Activated CD8-positive, alpha-beta T cell treated with anti-CD3 and anti-CD28 coated beads, Interleukin-2, amount 10 ng/mL, durations not matched to agents 7 days and 5 days (primary cell): ENCODE measurements at places on chromosomes 16 and 17. TPM values are rescaled to one million over a fixed set of nuclear protein-coding genes. Genes with fewer than 3 reads are reported as not detected.

The STH gene
- not detected for total RNA-seq

The KRTAP4-9 gene
- not detected for total RNA-seq

The TAC4 gene
- total RNA-seq: not detected

The KRTAP9-2 gene
- total RNA-seq: not detected

The TEX19 gene
- total RNA-seq: not detected

The COX11 gene
- total RNA-seq: 44.9 TPM

The SLC5A11 gene
- total RNA-seq: not detected

The RUNDC3A gene
- not detected for total RNA-seq

The MT1M gene
- not detected for total RNA-seq

GRCh38 chr16:67814567-67814966 lies 7.9 kb downstream of the TSNAXIP1 start:
- no peak for DNase-seq

DNA sequence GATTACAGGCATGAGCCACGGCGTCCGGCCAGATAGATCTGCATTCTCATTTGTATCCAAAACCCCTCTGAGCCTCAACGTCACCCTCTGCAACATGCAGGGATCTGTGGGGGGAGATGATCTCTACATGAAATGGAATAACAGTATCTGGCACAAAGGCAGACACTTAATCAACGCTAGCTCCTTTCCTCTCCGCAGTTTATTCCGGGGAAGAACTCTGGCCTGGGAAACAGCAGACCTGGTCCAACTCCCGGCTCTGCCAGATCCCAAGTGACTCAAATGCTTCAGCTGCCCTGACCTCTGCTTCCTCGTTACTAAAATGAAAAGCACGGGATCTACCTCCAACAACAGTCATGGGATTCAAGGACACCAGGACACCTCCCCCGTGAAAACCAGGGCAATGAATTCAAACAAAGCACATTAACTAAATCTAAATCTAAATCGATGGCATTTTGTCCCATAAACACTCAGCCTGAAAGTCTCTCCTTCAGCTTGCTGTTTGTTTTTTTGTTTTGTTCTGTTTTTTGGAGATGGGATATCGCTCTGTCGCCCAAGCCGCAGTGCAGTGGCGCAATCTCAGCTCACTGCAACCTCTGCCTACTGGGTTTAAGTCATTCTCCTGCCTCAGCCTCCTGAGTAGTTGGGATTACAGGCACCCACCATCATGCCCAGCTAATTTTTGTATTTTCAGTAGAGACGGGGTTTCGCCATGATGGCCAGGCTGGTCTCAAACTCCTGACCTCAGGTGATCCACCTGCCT lies 78.2 kb downstream of the NXN start:
- DNase-seq: no peak

- no peak for DNase-seq
Measured at GRCh38 chr17:55774846-55775271, 24.0 kb downstream of the PCTP start.

DNA sequence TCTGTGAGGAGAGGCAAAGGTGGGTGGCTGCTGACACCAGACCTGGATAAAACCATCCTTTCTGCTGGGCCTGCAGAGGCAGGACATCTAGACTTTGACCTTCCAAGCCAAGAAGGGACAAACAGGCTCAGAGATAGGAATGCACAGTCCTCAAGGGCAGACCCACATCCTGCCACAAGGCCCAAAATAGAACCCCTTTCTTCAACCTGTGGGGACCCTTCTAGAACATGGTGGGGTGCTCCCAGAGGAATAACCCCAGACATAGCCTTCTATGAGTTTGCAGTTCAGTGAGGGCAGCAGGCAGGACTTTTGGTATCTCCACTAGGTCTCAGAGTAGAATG lies 3.8 kb upstream of the CBFB start:
- peak; percentile 22 for DNase-seq

- no peak for DNase-seq
Measured at GRCh38 chr16:14202697-14203096, 131.6 kb downstream of the MRTFB start.

DNA sequence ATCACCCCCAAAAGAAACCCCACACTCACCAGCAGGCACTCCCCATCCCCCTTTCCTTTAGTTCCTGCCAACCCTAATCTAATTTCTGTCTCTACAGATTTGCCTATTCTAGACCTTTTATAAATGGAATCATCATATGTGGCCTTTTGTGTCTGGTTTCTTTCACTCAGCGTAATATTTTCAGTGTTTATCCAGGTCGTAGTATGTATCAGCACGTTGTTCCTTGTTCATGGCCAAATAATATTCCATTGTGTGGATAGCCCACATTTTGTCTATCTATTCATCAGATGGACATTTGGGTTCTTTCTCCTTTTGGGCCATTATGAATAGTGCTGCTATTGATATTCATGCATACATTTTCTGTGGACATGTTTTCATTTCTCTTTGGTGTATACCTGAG lies 73.6 kb downstream of the OR1D5 start:
- no peak for DNase-seq

- DNase-seq: no peak
Measured at GRCh38 chr16:89413811-89414585, 76.4 kb downstream of the ANKRD11 start.

DNA sequence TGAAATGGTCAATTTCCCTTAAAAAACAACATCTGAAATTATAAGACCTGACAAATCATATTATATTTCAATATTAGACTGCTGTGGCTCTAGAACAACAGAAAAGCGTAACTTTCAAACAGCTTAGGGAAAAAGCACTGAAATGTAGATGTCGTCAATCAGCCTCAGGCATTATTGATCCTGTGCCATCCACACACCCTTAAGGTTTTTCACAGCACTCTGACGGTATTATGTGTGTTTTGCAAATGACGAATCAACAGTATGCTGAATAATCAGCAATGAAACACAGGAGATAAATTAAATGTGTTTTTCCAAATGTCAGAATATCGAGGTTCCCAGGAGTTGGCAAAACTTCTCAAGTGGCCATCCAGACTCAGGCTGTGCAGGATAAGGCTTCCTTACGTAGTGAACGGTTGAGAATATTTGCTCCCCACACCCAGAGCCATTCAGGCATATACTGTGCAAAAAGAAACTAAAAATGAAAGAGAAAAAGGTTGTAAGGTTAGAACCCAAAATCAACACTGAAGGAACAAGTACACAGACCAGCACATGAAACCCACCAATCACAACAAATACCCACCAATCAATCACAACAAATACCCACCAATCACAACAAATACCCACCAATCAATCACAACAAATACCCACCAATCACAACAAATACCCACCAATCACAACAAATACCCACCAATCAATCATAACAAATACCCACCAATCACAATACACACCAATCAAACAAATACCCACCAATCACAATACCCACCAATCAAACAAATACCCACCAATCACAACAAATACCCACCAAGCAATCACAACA lies 7.7 kb upstream of the MBTPS1 start:
- DNase-seq: no peak

DNA sequence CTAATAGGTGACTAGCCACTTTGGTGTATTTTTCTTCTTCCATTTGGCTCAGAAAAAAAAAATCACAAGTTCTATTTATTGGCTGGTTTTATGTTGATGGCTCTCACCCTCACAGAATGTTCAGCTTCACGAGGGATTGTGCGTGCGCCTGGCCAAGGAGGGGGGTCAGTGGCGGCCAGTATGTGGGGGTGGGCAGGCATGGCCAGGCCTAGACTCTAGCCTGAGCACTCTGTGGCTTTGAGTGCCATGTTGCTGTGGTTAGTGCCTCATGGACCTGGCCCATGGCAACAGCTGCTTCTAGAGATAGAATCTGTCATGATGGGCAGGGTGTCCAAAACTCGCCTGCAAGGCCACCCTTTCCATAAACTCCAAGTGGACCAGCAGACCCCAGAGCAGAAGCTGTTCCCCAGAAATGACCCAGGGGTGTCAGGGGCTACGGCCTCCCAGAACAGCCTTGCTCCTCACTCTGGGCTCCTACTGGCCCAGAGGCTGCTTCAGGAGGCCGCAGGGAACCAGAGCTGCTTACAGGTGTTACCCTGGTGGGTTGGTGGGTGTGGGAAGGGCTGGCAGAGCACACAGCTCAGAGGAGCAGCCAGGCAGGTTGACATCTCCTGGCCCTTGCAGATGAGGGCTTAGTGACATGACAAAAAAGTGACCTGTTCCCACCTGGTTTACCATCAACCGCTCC lies 124.9 kb downstream of the SOCS1 start:
- no peak for DNase-seq

GRCh38 chr17:80913928-80914821 lies 77.5 kb upstream of the CHMP6 start:
- DNase-seq: no peak

DNA sequence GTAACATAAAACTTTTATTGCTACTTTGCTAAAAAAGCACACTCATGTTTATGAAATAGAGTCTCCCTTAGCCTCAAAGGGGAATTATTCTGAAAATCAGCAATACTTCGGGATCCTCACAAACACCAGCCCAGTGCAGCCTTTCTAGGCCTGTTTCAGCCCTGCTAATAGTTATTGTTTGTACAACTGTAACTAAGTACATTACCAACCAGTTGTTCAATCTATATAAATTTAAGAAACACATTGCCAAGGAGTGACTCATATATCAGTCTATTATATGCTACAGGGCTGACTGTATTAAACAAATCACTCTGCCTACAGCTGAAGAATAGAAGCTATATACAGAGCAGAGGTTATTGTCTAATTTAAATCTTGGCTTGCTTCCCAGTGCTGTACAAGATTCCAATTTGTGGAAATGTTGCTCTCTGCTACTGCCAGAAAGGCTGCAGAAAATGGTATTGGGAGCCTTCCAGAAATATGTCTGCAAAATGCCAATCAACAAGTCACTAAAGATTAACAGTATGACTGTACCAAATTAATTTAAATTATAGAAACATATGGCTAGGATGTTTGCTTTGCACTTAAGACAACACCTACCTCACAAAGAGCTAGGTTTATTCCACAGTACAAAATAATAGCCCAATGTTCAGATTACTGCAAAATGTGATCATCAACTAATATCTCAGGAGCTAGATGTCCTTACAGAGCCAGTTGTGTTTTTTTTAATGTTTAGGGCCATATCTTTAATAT lies 49.7 kb downstream of the TOX3 start:
- DNase-seq: no peak

DNA sequence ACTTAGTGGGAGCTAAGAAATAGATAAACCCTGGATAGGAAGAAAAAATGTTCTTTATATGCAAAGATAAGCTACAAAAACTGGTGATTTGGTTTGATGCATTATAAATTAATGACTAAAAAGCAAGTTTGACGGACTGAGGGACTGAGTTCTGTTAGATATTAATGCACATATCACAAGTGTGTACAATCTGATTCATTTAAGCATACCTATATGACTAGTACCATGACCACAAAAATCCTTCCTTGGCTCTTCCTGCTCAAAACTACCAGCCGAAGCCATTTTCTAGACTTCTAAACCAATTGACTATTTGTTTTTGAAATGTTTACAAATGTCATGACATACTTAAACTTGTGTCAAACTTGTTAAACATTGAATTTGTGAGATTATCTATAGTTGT lies 374.5 kb upstream of the MON1B start:
- no peak for DNase-seq

DNA sequence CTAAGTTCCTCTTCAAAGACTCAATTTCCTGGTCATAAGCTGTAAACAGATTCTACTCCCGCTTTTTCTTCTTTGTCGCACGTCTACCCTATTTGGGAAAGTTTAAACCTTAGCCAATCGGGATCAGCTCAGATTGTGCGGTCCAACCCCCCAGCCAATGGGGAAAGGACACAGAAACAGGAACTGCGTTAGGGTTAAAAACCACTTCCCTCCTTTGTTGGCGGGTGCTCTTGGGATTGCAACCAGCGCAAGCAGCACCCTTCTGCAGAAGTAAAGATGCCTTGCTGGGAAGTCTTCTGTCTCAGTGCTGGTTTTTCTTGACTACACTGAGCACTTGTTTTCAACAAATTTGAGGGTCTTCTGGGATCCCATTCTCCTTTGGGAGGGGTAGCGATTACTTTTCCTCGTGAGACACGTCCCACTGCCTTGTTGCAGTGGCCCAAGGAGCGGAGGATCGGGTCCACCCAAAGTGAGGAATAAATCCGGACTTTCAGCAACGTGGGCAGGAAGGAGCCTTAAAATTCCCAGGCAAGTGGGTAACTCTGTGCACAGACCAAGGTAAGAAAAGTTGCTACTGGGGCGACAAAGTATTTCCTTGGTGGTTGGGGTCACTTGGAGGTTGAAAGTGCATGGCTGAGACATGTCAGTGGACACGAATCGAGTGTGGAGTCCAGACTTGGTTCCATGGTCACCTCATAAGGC lies 1.0 kb upstream of the YPEL3 start:
- no peak for DNase-seq

DNA sequence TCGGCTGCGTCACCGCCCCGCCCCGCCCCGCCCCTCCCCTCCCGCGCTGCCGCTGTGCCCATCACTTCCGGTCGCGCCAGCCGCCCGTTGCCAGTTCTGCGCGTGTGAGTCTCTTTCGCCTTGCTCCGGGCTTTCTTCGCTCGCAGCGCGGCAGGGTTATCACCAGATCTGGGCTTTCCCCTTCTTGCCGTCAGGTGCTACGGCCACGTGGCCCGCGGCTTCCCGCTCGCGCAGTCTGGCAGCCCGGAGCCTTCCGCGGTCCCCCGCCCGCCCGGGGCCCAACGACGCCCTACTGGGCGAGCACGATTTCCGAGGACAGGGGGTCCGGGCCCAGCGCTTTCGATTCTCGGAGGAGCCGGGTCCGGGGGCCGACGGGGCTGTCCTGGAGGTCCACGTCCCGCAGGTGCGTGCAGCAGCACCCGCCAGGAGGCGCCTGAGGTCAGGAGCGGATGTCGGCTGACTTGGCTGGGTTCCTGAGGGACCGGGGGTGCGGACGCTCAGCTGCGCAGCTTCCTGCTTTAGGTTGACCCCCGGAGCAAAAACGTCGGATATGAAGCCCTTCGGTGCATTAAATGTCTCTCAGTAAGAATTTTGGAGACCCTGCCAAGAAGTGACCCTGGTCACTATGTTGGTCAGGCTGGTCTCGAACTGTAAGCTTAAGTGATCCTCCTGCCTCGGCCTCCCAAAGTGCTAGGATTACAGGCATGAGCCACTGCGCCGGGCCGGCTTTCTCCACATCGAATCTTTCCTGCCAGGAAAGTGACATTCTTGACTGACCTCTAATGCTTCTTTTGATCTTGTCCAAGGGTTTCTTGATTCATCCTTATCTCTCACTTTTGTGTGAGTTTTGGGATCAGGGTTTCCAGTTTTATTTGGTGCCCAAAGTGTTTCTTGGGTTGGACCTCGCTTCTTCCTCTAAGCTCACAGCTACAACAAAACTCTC lies at the start of gene METTL23:
Gene METTL23 (plus strand): TSS at position 64 of the 943 bp plus-strand sequence. CDS start 2,872 bp downstream, outside the sequence.
- DNase-seq: peak; percentile 87
